SW 1271 (cell line): ENCODE measurements at places on chromosomes 7 and 10.

DNA sequence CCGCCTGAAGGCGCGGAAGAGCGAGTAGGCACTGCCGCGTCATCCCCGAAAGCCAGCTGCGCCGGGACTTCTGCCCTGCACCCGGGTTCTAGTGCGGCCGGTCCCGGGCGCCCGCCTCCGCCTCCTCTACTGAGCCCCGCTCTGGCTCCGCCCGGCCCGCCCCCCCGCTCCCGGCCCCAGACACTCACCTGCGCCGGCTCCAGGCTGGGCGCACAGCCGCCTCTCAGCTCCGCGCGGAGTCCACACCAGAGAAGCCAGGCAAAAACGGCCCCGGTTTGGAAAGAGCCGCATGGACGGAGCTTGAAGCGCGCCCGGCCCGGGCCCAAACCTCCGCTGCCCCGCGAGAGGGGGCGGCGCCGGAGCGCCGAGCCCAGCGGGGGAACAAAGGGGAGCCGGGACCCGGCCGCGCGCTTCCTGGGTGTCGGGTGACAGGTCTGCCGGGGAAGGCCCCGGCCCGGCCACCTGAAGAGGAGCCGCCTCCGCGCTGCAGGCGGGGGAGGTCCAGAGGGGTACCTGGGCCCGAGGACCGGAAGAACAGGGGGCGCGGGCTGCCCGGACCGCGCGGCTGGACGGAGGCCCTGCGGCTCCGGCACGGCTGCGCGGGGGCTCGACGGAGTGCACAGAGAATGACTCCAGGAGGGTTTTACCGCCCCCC lies 168.2 kb downstream of the NRF1 start:
- no peak for DNase-seq

- DNase-seq = no peak
Observed at GRCh38 chr7:134890246-134891240, 95.8 kb upstream of the AGBL3 start.

DNA sequence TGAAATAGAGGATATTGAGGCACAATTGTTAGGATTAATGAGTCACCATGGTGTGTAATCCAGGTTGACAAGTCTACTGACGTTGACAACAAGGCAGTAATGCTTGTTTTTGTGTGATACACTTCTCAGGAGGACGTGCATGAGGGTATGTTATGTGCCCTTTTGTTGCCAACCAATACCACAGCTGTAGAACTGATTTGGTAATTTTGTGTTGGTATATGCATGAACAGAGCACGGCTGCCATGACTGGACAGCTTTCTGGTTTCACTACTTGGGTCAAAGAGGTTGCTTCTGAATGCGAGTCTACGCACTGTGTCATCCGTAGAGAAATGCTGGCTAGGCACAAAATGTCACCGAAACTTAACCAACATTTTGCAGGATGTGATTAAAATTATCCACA lies 32.9 kb downstream of the PHTF2 start:
- no peak for DNase-seq

- DNase-seq = no peak
Observed at GRCh38 chr10:606762-607544, 82.5 kb downstream of the DIP2C start.

GRCh38 chr7:35804231-35804970 lies 3.5 kb downstream of the SEPTIN7 start:
- DNase-seq = no peak

GRCh38 chr7:131067220-131067619 lies 260.5 kb upstream of the MKLN1 start:
- no peak for DNase-seq

GRCh38 chr10:113921561-113922370 lies 67.3 kb downstream of the NHLRC2 start:
- no peak for DNase-seq

GRCh38 chr7:17279061-17279460 lies 19.4 kb upstream of the AHR start:
- no peak for DNase-seq
